Hair follicular keratinocyte (primary cell): ENCODE measurements at places on chromosomes 16 and 17. TPM values are rescaled to one million over a fixed set of nuclear protein-coding genes. Genes with fewer than 3 reads are reported as not detected.

The TMC7 gene
- total RNA-seq, result 3.4 and 8.0 TPM in 2 replicates

The FNDC8 gene
- not detected in 2 replicates for total RNA-seq

The IST1 gene
- 112 and 116 TPM in 2 replicates for total RNA-seq

The ABCC3 gene
- total RNA-seq, result 13.7 and 14.9 TPM in 2 replicates

The MAPK7 gene
- total RNA-seq, result 7.7 and 14.1 TPM in 2 replicates

The KRTAP16-1 gene
- not detected in 2 replicates for total RNA-seq

The HBA1 gene
- total RNA-seq, result not detected in 2 replicates

The FBXW10B gene
- 0.08 and 0.53 TPM in 2 replicates for total RNA-seq

The NPIPA8 gene
- 0.23 and 0.80 TPM in 2 replicates for total RNA-seq

The IRX5 gene
- 7.5 and 7.7 TPM in 2 replicates for total RNA-seq

The TPSD1 gene
- not detected in 2 replicates for total RNA-seq

The QRICH2 gene
- total RNA-seq, result 0.94 and 1.8 TPM in 2 replicates

The HOXB1 gene
- total RNA-seq, result not detected in 2 replicates

The CACNG1 gene
- total RNA-seq, result not detected in 2 replicates
